Stimulated activated CD4-positive, alpha-beta T cell treated with anti-CD3 and anti-CD28 coated beads, Interleukin-1b, Interleukin-23, amount 100 ng/mL, for 1 hour (primary cell): ENCODE measurements at places on chromosomes 4 and X.

DNA sequence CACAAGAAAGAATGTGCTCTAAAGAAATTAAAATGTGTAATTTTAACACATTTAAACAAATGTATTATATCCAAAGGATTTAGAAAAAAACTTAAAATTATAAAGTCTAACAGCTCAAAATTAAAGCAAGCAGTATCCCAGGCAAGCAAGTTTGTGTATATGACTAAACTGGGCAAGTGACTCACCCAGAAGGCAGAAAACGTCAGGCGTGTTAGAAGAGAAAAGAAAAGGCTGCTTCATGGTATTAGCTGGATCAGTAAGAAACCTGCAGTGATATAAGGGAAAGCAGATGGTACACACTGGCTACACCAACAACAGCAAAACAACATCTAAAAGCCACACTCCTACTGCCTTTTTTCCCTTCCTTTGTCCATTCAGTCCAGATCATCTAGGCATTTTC is 250.6 kb upstream of the NDST3 start:
- no peak for DNase-seq

- no peak for DNase-seq
These were observed 119.9 kb upstream of the HS3ST1 start for GRCh38 chr4:11548597-11549082.

DNA sequence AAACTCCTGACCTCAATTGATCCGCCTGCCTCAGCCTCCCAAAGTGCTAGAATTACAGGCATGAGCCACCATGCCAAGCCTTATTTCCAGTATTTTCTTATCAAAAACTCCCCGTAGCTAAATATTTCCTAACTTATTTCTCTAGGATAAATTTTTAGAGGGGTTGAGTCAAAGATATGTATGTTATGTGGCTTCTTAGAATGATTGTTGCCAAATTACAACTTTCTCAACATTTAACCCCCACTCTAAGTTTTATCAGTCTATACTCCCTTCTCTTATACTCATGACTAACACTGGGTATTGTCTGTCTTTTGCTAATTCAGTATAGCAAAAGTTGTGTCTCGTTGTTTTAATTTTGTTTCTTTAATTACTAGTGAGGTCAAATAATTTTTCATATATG is 187.7 kb upstream of the LNX1 start:
- DNase-seq: no peak

DNA sequence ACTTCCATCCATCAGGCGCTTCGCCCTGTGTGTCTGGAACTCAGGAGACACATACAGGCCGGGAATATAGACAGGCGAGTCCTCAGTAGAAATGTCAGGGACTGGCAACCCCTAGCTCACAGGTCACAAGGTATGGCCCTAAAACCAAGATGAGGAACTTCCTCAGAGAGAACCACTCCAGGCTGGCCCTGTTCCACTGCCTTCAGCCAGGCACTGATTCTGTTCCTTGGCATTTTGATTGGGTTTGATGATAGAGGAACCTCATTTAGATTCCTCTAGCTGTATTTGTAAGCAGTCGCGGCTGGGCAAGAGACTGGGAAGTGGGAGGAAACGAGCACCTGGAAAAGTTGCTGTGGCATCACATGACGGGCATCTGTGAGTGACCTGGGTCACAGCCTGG is 8.1 kb downstream of the HPSE start:
- no peak for DNase-seq

GRCh38 chrX:47184486-47184885 is 9.1 kb upstream of the UBA1 start:
- DNase-seq: no peak

DNA sequence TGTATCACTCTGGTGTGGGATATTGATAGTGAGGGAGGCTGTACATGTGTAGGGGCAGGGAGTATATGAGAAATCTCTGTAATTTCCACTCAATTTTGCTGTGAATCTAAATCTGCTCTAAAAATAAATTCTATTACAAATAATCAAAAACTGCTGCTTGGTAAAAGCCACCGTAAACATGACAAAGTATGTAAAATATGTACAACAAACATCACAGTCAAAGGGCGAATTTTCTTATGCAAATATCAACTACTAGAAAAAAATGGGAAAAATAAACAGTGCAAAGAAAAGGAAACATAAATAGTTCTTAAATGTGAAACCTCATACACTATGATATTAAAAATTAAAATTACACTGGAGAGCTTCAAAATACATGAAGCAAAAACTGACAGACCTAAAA is 105.1 kb upstream of the DCLK2 start:
- no peak for DNase-seq

GRCh38 chr4:183522821-183523220 is 18.0 kb downstream of the ING2 start:
- DNase-seq: no peak

GRCh38 chrX:121655276-121655675 is 607.9 kb downstream of the GLUD2 start:
- no peak for DNase-seq

DNA sequence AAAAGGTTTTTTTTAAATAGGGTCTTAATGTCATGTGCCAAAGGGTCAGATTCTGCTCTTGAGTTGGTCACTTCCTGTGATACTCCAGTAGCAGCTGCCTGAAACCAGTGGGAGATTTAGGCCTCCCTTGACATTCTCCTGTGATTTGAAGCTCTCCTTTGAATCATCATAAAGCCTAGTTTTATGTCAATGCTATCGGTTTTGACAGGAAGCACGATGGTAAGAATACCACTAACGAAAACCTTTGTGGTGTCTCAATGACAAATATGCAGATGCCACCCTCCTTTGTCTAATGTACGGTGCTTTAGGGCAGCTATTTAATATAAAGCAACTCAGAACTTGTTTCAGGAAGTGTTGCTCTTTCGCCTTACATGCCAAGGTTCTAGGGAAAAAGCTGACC is 44.2 kb downstream of the CCNI start:
- DNase-seq: no peak

DNA sequence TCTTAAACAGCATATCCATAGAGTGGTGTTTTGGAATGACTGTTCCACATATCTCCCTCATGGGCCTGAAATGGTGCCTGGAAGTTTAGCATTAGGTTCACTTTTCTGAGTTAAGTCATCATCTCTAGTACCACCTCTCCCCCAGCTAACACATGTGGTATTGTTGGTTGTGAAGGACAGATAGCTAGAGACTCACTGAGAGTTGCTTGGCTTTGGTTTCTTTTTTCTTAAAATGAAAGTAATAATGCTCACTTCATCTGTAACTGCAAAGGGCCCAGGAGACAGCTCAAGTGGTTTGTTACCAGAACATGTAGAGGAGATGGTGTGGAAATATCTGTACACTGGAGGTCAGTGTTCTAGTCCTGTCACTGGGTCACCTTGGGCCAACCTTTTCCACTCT is 90.9 kb downstream of the EFNB1 start:
- DNase-seq: no peak

DNA sequence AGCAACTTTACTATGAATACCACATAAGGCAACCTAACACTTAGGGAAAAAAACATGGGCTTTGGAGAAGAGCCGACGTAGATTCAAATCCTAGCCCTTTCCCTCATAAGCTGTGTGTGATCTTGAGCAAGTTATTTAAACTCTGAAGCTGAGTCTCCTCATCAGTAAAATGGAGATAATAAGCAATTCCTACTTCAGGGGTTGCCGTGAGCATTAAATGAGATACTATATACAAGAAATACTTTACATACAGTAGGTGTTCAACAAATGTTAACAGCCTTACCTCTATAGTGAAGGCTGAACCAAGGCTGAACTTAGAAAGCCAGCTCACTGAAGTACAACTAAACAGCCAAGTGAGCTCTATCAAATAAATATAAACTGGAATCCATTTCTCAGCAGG is 146.2 kb upstream of the DKK2 start:
- DNase-seq: no peak

- no peak for DNase-seq
These were observed 69.2 kb upstream of the SPRY1 start for GRCh38 chr4:123327346-123327745.

DNA sequence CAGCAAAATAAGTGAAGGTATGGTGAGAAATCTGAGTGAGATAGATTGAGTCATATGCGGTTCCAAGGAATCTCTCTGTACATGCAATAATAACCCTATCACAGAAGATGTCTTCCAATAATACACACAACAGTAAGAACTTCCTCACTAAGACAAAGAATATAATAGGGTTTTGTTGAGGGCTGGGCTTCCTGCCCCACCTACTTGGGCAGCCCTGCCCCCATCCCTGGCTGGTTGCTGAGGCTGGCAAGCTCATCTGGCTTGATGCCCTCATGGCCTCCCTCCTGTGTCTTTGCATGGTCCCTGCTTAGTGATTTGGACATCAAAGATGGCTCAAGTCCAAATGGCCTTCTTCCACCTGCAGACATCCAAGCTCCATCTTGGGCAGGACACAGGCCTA is 2.7 kb downstream of the GEMIN8 start:
- DNase-seq: no peak

GRCh38 chrX:97685753-97686152 is 802.0 kb downstream of the RPA4 start:
- no peak for DNase-seq
